Stimulated activated CD4-positive, alpha-beta T cell treated with anti-CD3 and anti-CD28 coated beads, Interleukin-2, amount 100 ng/mL, for 4 hours (primary cell): ENCODE measurements at places on chromosomes 12 and 14.

- DNase-seq = no peak
These were observed 19.2 kb upstream of the PPP1R12A start for GRCh38 chr12:79954037-79954610.

DNA sequence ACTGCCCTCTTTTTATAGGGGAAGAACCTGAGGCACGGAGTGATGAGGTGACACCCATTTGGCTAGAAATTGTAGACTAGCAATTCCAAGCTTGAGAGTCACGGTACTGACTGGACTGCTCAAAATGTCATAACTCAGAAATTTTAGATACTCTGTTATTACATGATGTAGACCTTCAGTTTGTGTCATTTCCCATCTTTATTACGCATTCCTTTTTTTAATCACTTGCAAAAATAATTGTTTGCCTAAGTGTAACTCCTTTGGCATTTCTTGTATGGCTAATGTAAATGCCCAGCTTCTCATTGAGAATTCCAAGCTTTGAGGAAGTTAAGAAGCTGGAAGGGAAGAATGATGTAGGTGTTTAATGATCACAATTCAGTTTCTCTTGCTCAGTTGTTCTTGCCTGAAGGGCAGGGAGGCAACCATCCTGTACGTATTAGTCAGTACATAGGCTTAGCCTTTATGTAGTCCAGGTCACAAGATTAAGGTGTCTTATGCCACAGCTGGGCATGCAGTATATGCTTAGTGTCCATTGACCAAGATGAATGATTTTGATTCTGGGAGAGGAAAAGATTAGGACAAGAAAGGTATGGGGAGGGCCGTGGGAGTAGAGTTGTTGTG, 68.2 kb upstream of the EVL start:
- DNase-seq = no peak

- DNase-seq = no peak
These were observed 82.3 kb upstream of the BCL11B start for GRCh38 chr14:99354166-99354875.

DNA sequence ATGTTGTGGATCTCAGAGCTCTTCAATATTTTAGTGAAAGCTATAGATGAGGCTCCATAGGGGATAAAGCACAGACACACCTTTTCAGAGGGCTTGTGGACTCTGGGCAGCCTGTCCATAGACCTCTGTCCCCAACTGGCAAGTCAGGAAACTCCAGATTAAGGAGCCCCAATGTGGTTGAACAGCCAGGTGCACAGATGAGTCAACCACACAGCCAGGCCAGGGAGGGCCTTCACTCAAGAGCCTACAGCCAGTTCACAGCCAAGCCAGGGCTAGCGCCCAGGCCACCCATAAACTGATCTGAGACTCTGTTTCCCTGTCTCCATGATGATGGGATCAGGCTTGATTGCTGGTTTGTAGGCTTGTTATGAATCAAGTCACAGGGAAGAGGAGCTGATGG, 1.0 kb upstream of the BDKRB2 start:
- DNase-seq = no peak

GRCh38 chr14:88421286-88421685, 35.8 kb downstream of the SPATA7 start:
- no peak for DNase-seq

- DNase-seq = no peak
These were observed 226.3 kb downstream of the SPTSSA start for GRCh38 chr14:34235643-34236300.

DNA sequence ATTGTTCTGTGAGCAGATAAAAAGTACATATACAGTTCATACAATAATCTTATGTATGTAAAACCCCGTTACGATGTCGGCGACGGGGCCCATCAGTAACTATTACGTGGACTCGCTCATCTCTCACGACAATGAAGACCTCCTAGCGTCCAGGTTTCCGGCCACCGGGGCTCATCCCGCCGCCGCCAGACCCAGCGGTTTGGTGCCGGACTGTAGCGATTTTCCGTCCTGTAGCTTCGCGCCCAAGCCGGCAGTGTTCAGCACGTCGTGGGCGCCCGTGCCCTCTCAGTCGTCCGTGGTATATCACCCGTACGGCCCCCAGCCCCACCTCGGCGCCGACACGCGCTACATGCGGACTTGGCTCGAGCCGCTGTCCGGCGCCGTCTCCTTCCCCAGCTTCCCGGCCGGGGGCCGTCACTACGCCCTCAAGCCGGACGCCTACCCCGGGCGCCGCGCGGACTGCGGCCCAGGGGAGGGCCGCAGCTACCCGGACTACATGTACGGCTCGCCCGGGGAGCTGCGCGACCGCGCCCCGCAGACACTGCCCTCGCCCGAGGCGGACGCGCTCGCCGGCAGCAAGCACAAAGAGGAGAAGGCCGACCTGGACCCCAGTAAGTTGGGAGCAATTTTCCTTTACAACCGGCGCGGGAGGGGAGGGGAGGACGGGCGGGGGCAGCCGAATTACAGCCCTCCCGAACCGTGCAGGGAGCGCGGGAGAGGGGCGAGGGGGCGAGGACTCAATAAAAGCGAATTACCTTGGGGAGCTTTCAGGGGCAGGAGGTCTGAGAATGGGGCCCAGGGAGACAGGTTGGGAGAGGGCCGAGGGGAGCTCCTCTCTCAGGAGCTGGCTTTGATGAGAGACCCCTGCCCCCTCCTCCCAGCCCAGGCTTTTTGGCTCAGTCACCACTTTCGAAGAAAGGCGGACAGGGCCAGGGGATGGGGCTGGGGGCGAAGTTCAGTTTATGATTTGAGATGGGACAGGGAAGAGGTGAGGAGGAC, at the start of gene HOXC9:
TSS of gene HOXC9 (plus strand) at position 46 of the 999 bp plus-strand sequence. CDS start at position 74, 28 bp downstream.
- DNase-seq = no peak

- DNase-seq = peak; percentile 91
These were observed at the start of gene ACVR1B for GRCh38 chr12:51951199-51951842. Gene ACVR1B (plus strand): TSS chr12:51951699. CDS start chr12:51951744, 45 bp downstream.

DNA sequence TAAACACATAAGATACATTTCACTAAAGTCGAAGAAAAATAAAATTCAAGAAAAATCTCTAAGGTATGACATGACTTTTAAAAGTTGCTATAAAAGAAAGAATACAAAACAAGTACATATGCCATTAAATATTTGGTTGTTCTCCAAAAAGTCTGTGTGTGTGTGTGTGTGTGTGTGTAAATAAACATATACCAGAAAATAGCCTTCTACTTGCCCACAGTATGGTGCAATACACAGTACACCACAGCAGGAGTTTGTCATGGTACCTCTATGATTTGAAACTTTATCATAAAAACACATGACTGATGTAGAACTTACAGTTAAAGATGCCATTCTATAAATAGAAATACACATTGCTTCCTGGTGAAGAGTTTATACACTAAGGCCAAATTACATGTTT, 692.7 kb upstream of the MGAT4C start:
- no peak for DNase-seq

- no peak for DNase-seq
These were observed 208.2 kb downstream of the EPS8 start for GRCh38 chr12:15581006-15581405.

- DNase-seq = no peak
These were observed 7.2 kb downstream of the ERC1 start for GRCh38 chr12:998020-998874.

DNA sequence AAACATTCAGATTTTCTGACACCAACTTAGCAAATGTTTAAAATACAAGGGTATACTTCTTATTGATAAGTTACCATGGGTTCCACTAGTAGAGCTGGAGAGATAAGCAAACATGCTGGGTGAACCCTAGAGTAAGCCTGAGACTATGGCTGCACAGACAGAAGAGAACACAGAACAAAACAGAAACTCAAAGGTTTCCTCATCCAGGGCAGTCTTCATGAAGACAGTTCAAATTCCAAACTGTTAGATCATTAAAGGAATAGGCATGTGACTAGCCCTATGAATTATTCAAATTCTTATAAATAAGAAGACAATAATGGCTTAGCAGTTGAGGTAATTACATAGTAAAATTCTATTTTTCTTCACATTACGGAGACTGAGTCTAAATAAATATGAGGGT, 28.1 kb downstream of the BTBD7 start:
- no peak for DNase-seq

- peak; percentile 44 for DNase-seq
These were observed 131.6 kb downstream of the KSR2 start for GRCh38 chr12:117836999-117837736.

DNA sequence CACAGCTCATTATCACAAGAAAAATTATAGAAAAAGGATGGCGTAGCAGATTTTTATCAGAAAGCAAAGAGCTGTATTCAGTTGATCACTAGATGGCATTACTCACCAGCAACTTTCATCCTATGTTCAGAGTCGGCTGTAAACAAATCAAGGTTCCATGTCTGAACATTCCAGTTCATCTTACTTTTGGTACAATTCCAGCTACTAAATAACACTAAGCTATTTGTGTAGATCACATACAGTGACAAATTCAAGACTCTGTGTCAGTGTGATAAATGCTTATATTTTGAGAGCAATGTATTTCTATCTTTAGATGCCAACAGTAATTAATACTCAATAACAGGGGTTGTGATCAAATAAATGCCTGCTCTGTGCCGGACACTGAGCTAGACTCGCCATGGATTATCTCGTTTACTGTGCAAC, 30.1 kb downstream of the NRDE2 start:
- no peak for DNase-seq

DNA sequence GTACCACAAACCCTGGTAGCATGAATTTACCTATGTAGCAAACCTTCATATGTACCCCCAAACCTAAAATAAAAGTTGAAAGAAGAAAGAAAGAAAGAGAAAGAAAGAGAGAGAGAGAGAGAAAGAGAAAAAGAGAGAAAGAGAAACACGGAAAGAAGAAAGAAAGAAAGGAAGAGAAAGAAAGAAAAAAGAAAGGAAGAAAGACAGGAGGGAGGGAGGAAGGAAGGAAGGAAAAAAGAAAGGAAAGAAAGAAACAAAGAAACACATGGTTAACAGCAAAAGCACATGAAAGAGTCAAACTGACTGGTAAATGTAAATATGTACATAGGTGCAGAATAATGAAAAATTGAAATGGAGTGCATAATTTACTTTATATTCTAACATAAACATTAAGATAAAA, 903.4 kb downstream of the LRFN5 start:
- no peak for DNase-seq

DNA sequence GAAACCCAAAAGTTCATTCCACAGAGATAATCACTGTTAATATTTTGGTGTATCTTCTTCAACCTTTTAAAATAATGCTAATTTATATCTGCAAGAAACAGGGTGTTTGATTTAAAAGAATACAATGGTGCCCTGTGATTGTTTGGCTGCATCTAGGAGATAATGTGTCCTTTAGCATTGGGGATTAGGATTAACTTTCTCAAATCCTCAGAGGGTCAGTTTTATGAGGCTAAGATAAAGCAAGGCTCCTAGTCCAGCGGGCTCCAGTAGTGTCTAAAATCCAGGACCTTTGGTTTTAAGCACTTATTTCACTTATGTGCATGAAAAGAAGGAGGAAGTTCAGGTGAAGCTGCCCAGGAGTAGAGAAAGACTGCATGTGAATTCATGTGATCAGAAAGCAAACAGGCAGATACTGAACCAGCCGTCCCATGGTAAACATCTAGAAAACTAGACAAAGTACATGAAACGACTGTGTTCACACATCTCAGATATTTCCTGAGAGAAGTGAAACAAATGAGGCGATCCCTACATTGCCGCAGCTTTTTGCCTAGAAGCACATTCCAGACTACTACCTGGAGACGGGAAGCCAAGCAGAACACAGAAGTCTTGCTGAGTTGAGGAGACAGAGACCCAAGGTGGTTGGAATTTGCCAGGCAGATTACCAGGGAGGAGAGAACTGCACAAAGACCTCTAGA, 129.1 kb upstream of the MAX start:
- no peak for DNase-seq

- DNase-seq = no peak
These were observed 236.1 kb downstream of the ADGRD1 start for GRCh38 chr12:131189781-131190180.

GRCh38 chr12:121295116-121295745, 1.3 kb downstream of the CAMKK2 start:
- no peak for DNase-seq

- DNase-seq = no peak
These were observed 7.0 kb downstream of the ETNK1 start for GRCh38 chr12:22631863-22632463.

DNA sequence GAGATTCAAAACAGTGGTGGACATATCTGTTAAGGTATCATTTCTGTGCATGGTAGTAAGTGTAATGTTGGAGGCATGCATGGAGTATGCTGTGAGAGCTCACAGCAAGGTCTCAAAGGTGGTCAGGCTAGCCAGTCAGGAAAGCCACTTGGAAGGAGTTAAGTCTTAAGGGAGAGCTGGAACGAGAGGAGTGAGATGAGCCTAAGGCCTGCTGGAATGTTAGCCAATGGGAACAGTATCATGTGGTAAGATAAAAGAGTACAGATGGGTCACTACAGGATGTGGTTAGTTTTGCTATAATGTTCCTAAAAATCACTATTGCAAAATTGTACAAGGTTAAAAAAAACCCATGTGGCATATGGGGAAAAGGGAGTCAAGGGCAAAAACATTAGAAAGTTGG, 311.7 kb upstream of the E2F7 start:
- DNase-seq = no peak

- no peak for DNase-seq
These were observed 218.8 kb downstream of the DAD1 start for GRCh38 chr14:22370084-22370847.

DNA sequence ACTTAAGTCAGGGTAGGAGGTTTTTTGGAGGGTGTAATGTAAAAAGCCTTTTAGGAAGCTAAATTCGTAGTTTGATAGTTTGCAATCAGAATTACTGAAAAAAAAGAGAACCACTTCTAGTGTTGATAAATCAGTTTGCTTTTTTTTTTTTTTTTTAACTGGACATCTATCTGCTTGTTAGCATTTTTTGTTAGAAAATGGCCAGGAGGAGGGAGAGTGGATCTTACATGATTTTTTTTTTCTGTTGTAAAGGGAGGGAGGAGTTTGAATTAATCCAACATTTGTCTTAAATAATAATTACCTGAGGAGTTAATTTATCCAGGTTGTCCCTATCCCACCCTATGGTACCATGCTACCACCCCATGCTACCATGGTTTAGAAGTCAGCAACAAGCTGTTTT, 1.2 kb downstream of the FBXO34 start:
- no peak for DNase-seq
